ENCODE measurements at places on chromosomes 2 and 18.

GRCh38 chr2:217707131-217707611, 295.6 kb downstream of the TNS1 start:
- DNase-seq, result peak; percentile 32

DNA sequence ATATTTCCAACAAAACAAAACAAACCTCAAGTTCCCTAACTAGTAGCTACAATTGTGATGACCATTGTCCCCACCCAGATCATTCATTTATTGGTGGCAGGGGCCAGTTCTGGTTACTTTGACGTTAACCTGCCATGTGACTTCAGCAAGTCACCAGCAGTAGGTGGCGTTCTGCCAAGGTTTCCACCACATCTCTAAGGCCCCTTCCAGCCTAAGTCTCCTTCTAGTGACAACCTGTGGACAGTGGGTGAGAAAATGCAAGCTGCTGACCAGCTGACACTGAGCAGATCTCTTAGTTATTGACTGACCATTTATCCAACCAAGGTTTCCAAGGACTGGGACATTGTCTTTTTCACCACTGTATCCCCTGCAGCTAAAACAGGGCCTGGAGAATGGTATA, 98.4 kb downstream of the GPR39 start:
- DNase-seq, result no peak

- no peak for DNase-seq
Measured at GRCh38 chr2:237389831-237390230, 24.1 kb downstream of the COL6A3 start.

- DNase-seq, result no peak
Measured at GRCh38 chr2:175383286-175383685, 201.8 kb upstream of the ATP5MC3 start.

- no peak for DNase-seq
Measured at GRCh38 chr2:70697603-70698383, 70.2 kb downstream of the ADD2 start.

DNA sequence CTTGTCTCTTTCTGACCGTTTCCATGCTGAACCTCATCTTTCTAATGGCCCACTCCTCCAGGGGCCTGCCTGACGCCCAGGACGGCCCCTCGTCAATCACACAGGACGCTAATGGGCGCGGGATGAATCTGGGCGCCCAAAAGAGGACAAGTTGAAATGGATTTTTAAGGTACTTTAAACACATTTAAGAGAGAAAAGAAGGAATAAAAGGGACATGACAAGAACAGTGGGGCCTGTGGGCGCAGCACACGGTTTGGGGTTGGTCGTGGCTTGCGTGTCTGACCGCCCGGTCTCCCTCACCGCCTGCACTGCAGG, 607 bp upstream of the UBE2F start:
- DNase-seq, result no peak

DNA sequence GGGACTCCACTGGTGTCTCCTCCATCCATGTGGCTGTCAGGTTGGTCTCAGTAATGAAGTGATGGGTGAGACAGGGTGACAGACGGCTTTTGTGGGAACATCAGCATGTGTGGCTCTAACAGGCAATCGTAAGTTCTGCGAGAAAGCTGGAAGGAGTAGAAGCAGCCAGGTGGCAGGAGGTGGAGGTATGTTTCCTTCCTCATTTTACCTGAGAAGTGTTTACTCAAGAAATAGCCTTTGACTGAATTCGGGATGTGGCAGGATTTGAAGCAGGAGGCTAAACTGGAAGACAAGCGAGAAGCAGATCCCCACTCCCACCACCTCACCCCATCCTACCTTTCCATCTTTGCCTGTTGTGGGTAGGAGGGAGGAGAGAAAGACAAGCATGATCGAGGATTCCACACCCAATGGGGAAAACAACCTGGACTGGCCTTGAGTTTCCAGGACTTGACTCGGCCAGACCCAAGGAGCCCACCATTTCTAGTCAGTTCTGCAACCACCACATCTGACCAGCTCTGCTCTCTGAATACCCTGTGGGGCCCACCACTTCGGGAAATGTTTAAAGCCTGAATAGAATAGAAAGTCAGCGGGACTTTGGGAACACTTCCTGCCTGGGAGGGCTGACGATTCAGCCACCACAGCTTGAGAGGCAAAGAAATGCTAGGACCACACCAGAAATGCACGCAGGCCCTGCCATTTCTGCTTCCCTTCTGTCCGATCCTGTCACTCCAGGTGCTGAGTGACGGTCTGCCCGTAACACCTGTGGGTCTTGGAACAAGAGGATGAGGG, 1.2 kb downstream of the ABCG8 start:
- no peak for DNase-seq

- DNase-seq, result peak; percentile 85
Measured at GRCh38 chr2:22281033-22281432, 1103.9 kb upstream of the KLHL29 start.

- DNase-seq, result no peak
Measured at GRCh38 chr18:63664571-63664970, 2.9 kb upstream of the SERPINB3 start.

DNA sequence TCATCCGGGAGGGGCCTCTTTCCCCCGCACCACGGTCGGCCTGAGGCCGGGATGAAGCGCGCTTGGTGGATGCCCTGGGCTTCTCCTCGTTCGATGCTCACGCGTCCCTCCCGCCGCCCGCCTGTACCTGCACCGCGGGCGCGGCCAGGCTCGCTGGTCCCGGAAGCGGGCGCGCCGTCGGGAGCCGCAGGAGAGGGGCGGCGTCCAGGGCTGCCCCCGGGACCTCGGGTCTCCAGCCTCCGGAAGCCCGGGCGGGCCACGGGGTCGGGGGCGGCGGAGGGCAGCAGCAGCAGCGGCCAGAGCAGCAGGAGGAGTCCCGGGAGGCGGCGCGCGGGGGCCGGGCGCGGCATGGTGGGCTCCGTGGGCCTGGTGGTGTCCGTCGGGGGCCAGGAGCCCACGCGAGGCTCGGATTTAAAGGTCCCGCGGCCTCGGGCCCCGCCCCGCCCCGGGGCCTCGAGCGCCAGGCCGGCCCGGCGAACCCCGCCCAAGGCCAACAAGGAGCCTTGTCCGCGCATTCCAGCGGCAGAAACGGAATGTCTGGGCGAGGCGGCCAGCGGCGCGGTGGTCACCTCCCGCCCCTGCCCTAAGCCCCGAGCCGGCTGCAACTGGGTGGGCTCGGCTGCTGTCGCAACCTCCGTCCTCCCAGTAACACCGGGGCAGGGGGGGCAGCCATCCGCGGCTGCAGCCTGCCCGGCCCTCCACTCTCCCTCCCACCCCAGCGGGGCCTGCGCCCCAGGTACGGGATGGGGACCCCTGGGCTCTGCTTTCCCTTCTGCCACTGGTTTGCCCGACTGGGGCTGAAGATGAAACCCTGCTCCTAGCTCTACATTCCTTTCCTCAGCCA, at the start of gene MATN3:
Gene MATN3 (minus strand): TSS at position 387 of the 844 bp plus-strand sequence. CDS start 37 bp downstream, at position 350.
- peak; percentile 31 for DNase-seq

- DNase-seq, result no peak
Measured at GRCh38 chr18:70370762-70371733, 82.2 kb downstream of the SOCS6 start.

DNA sequence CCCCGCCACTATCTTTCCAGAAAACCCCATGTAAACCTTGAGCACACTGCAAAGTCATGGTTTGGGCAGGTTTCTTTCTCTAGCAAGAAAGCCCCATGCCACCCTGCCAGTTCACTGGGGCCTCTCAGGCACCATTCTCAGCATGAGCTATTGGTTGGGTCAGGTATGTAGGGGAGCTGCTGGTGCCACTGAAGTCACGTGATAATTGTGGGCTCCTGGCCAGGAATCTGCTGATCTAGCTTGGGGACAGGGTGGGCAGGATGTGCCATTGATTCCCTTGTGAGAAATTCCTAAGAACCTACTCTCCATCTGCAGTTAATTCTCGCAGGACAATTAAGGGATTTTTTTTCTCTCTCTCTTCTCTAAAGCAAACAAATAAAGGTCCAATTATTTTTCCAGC, 26.5 kb upstream of the HNMT start:
- no peak for DNase-seq

DNA sequence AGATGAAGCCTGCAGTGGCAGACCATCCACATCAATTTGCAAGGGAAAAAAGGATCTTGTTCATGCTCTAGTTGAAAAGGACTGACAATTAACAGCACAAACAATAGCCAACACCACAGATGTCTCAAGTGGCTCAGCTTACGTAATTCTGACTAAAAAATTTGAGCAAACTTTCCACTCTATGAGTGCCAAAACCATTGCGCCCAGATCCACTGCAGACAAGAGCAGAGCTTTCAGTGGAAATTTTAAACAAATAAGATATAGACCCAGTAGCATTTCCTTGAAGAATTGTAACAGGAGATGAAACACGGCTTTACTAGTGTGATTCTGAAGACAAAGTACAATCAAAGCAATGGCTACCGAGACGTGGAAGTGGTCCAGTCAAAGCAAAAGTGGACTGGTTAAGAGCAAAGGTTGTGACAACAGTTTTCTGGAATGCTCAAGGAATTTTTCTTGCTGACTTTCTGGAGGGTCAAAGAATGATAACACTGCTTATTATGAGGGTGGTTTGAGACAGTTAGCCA, 12.0 kb upstream of the ZNF396 start:
- peak; percentile 54 for DNase-seq

- no peak for DNase-seq
Measured at GRCh38 chr2:88831792-88832248, 140.3 kb downstream of the RPIA start.

DNA sequence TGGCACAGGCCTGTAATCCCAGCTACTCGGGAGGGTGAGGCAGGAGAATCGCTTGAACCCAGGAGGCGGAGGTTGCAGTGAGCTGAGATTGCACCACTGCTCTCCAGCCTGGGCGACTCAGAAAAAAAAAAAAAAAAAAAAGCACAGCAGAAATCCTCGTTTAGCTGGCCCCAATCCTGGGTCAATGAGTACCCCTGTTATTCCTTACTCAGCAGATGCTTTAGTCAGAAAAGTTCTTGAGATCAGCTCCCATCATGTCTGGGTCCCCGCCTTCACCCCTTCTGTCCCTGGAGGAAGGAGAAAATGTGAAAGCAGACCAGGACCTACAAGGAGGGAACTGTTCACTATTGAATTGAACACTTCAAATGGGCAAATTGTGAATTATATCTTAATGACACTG, 16.4 kb upstream of the KCNG3 start:
- DNase-seq, result no peak

- peak; percentile 52 for DNase-seq
Measured at GRCh38 chr18:31498574-31499524, 872 bp downstream of the DSG2 start.

DNA sequence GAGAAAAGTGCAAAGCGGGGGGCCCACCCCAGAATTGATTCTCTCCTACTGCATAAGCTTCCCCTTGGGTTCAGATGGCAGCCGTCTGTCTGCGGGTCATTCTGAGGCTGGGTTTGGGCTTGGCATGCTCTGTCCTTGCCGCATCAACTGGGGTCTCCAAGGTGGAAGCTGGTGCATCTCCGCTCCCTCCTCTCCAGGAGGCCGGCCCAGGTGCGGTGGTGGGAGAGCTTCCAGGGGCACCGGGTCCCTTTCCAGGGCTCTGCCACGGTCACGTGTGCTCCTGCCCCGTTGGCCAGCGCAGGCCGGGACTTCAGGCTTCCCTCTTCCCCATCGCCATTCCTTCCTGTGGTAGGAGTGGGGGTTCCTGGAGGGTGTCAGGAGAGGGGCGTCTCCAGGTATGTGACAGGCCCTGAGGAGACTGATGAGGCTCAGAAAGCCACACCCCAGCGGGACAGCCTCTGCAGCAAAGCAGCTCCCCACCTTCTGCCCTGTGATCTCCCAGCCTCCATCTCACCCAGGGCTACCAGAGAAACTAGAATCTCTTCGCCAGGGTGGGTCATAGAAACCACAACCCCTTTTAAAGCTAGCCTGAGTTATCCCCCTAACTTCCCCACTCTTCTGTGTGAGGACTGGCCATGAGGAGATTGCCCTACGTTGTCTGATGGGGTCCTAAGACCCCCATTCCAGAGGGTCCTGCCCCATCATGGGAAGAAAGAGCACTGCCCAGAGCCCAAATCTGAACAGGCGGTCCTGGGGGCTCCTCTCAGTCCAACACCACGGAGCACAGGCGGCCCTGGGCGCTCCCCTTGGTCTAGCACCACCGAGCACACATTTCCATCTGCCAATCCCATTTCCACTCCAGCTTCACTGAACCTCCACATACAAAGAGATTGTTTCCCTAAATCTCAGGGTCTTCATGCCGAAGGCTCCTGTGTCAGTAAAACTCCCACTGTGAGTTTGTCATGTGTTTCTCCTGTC, 76.6 kb downstream of the SLC66A2 start:
- DNase-seq, result no peak

DNA sequence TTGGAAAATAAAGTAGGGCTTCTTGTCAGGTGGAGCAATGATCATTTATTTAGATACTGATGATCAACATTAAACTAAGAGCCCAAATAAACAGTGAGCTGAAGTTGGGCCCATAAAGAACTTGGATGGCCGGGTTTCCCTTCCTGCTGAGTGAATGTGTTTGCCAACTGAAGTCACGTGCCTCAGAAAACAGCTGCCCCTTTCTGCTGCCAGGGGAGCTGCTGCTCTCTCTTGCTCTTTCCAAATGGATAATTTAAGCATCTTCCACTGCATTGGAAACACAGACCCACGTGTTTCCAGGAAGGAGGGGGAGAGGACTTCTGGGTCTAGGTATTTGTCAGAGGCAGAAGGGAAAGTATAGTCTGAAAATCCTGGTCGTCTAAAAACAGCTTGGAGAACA, 22.9 kb upstream of the NCKAP5 start:
- no peak for DNase-seq

GRCh38 chr2:199118673-199119112, 339.0 kb downstream of the SATB2 start:
- no peak for DNase-seq

- no peak for DNase-seq
Measured at GRCh38 chr2:141264848-141265247, 866.0 kb downstream of the LRP1B start.

- peak; percentile 61 for DNase-seq
Measured at GRCh38 chr2:39059366-39059952, 61.4 kb downstream of the SOS1 start.

DNA sequence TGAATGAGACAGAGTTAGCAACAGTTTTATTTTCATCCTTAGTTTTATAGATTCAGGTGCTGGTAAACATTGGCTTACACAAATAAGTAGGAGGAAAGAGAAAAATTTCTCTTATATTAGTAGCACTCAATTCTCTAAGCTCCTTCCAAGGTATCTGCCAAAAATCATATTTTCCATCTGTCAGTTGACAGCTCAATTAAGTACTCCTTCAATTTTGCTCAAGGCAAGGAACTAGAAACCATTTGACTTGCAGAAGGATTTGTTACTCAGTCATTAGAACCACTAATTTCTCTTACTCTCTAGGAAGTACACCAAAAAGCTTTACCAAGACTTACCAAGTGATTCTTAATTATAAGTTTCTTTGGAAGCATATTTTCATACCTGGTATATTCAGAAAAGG, 101.4 kb upstream of the ATP8B1 start:
- DNase-seq, result no peak

DNA sequence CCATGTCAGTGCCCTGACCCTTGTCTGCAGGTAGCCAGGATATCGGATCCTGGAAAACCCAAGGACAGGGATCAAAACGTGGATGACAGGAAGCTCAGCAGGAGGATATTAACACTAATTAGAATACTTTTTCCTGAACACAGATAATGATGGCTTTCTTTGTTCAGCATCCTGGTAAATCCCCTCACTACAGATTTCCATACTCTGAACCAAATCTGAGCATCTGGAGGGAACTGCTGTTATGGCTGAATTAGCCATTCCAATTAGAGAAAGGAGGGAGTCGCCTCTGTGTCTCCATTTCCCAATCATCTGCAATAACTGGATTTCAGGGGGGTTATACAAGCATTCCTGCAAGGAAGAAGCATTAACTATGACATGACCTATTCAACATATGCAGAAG, 24.4 kb downstream of the CXCR4 start:
- no peak for DNase-seq

GRCh38 chr2:143762176-143762928, 633.1 kb downstream of the ARHGAP15 start:
- DNase-seq, result peak; percentile 2

All from mesenchymal stem cell (in vitro differentiated cells and primary cell).